ENCODE measurements at places on chromosomes 16 and 17.

- no peak for DNase-seq
Observed at GRCh38 chr17:8365143-8365542, 11.4 kb downstream of the KRABD2 start.

DNA sequence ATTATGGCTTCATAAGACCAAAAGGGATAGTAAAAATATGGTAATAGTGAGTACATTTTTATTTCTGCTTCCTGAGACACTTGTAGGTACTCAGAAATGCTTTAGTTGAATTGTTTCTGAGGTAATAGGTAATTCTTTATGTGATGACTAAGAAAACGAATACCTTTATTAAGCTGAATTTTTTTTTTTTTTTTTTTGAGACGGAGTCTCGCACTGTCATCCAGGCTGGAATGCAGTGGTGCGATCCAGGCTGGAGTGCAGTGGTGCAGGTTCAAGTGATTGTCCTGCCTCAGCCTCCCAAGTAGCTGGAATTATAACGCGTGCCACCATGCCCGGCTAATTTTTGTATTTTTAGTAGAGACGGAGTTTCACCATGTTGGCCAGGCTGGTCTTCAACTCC lies 1.9 kb downstream of the RAD51C start:
- DNase-seq = no peak

GRCh38 chr16:57127037-57127763 lies 34.8 kb downstream of the CPNE2 start:
- no peak for DNase-seq

DNA sequence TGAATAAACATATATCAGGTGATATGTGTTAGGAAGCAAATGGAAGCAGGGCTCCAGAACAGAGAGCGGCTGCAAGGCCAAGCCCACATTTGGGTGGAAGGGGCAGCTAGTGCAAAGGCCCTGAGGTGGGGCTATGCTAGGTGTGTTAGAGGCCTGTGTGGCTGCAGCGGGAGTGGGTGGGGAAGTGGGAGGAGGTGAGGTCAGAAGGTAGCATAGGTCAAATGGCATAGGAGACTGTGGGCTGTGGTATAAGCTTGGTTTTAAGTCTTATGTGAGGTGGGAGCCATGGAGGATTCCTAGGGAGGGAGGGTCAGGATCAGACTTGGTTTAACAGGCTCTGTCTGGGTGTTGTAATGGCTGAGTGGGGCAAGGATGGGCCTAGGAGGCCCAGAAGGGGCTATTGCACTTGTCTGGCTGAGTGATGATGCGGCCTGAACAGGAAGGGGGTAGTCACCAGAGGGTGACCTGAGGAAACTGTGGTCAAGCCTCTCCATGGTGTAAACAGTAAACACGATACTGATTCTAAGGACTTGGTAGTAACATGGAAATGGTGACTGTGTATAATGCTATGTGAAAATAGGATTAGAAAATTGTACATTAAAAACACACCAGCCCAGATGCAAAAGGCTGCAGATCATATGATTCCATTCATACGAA lies 31.1 kb downstream of the RAI1 start:
- DNase-seq = no peak

- no peak for DNase-seq
Observed at GRCh38 chr17:12622726-12623125, 43.0 kb upstream of the MYOCD start.

- no peak for DNase-seq
Observed at GRCh38 chr17:15422392-15422965, 44.9 kb downstream of the CDRT4 start.

DNA sequence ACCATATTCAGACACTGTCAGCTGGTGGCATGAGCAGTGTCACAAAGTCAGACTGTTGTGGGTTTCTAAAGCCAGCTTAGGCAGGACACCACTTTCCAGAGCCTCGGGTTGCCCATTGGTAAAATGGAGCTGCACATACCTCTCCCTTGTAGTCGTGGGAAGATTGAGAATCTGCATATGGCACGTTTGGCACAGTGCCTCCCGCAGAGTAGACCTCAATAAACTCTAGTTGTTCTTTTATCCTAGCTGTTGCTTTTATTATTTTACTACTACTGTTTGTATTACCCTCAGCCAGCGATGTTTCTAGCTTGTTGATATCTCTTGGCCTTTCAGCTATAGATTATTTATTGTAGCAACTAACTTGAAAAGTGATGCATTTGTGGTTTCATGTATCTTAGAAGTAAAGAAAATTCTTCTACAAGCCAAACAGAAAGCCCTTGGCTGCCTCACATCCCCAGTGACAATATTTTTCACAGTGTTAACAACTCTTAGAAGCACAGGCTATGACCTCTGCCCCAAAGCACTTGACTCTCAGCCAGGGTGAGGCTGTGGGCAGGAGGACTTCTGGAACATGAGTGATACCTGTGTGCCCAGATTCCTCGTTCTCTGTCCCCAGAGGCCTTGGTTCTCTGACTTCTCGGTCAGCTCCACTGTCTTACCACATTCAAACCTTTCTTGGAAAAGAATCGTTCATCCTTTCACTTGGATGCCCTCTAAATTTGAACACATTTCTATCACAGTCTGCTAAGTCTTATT lies 351.6 kb downstream of the SNX29 start:
- no peak for DNase-seq

DNA sequence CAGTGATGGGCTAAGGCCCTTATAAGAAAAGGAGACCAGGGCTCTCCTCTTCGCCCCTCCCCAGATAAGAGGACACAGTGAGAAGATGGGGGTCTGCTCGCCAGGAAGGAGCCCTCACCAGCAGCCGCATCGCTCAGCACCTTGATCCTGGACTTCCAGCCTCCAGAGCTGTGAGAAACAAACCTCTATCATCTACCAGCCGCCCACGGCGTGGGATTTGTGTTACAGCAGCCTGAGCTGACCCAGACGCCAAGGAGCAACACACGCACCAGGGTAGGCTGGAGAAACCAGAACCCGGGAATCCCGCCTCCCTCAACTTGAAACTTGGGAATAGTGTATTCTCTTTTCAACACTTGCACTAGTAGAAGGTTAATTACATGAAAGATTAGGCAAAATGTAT lies 4.2 kb upstream of the ZG16B start:
- DNase-seq = no peak

DNA sequence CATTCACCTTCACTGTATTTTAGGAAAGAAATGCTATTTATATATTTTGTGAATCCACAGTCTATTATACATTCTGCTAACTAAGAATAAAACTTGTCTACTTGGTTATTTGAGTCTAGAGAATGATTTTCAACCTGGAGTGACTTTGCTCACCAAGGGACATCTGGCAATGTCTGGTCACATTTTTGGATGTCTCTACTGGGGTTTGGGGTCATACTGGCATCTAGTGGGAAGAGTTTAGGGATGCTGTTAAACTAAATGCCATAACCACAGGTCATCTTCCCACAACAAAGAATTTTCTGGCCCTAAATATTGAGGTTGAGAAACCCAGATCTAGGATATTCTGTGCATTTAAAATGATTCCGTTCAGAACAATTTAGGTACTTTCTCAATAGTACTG lies 26.0 kb downstream of the KCNJ16 start:
- no peak for DNase-seq

- no peak for DNase-seq
Observed at GRCh38 chr17:63966646-63967264, 6.0 kb downstream of the SCN4A start.
